Muscle of arm (tissue), 14 donors: ENCODE measurements at places on chromosomes 16 and 17.

DNA sequence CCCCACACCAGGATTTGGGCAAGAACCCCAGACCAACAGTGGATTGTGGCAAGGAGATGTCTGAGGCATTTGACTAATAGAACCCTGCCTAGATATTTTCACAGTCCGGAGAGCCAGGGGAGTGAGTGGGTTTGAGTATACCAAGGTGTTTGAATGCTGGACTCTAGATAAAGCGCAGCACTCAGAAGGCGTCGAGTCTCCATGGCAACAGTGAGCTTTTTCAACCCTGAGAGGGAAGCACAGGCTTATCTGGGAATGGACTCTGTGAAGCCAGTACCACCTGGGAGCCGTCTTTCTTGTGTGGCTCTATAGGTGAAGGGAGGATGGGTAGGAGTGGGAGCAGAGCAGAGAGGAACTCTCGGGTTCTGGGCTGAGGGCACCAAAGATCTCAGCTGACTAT lies 147.0 kb downstream of the SHISA6 start:
- no peak for DNase-seq

DNA sequence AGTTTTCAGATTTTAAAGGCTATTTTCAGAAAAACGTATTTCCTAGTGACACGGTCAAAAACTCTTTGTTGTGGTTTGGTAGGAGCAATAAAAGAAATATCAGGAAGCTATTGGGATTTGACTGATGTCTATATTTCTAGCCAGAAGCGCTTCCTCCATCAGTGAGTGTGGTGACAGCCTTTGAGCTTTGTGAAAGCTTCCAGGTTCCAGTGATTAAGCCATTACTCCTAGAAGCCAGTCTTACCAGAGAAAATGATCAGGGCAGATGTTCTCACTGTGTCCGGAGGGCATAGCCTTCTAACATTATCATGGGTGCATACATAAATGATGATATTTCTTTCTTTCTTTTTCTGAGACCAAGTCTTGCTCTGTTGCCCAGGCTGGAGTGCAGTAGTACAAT lies 39.6 kb downstream of the MAP2K6 start:
- no peak for DNase-seq

DNA sequence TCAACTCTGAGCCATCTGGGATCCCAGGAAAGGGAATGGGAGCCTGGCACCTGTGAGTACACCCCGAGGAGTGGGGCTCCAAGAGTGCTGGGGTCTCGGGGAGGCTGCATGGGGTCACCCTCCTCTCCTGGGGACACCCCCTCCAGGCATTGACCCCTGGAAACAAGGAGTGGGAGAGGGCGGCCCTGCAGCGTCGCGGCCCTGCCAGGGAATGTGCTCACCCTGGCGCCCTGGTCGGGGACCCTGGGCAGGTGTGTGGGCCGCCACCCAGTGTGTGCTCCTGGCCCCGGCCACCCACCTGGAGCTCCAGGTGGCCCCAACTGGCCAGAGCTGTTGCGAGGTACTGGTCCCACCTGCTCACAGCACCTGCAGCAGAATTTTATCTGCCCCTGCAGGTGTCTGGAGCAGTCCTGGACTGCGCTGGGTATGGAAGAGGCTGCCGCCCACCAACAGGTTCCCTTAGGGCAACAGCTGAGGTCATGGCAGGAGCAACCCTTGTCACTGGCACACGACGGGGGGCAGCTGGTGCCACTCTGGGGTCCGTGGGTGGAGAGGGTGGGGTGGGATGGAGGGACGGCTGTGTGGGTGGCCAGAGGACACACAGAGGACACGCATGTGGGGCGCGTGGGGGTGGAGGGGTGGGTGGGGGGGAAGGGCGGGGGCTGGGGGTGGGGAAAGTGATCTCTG lies 5.4 kb upstream of the PABPN1L start:
- DNase-seq = no peak

DNA sequence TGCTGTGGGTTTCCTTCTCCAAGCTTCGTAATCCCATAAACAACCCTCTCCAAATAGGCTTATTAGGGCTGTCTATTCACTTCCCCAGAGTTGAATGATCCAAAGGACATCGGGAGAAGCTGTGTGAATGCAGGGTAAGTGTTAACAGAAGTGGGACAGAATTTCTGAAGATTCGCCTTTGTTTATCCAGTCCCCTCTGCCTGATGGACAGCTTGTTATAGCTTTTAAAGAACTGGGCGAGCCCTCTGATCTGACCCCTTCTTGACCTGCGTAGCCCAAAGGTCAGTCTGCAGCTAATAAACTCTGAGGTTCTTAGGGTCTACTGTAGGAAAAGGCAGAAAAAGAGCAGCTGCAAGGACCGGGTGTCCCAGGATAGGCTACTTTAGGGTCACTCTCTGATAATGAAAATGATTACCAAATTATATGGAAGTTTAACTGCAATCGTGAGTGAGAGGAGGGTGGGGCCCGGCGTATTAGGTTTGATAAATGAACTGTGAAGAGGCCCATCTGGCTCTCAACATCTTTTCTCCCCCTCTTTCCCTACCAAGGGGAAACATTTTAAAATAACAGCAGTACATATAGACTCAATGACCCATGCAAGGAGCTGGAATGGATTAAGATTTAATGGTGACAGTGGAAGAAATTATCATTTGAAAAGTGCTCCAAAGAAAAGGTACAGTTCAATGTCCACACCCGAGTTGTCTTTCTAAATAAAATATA lies 233.4 kb downstream of the FTO start:
- DNase-seq = no peak

- no peak for DNase-seq
Measured at GRCh38 chr16:68985855-68986254, 119.6 kb upstream of the HAS3 start.

DNA sequence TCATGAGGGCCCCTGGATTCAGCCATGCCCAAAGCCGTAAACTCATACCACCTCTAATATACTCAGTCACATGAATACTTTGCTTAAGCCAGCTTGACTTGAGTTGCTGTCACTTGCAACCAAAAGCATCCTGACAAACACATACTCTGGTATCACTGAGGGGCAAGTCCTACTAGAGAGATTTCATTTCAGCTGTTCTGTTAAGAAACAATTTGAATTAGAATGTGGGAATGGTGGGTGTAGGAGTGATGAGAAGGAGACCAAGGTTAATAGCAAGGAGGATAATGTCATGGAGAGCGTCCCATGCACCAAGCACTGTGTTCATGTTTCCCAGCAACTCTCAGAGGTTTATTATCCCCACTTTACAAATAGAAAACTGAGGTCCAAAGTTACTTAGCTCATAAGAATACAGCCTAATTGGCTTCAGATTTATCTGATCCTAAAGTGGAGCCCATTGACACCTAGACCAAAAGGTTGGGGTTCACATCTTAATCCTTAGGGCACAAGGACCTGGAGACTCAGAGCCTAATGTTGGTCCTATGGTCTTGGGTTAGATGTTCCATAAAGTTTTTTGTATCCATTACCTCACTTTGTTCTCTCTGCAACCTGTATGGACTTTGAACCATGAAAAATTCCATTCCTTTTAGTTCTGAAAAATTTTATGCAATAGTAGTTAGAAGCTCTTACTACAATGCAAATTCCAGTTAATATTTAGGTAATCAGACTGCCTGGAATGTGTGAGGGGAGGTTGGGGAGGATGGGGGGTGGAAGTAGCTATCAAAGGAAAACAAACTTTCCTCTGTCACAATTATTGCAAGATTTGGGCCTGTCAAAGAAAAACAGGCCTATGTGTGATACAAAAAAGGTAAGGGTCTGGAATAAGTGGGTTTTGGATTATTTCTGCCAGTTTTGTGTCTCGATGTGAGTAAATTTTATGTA lies 105.9 kb downstream of the IRX3 start:
- no peak for DNase-seq

- DNase-seq = no peak
Measured at GRCh38 chr17:32520104-32520701, 33.4 kb downstream of the CDK5R1 start.

DNA sequence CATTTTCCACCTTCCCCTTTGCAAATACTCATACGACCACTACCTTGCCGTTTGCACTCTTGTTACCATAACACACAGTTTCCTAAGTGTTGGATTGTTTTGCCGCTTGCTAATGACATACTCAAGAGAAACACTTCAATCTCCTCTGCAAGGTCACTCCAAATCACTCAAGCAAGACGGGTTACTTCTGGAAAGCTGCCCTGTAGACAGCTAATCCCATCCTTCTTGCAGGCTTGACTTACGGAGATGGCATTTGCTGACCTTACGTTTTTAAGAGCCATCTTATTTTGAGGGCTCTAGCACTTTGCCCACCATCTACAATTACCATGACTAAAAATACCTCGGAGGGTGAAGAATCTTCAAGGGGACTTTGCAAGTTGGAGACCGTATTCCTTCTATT lies 46.2 kb downstream of the MYH3 start:
- no peak for DNase-seq

GRCh38 chr16:13426736-13427135 lies 493.2 kb upstream of the ERCC4 start:
- no peak for DNase-seq

DNA sequence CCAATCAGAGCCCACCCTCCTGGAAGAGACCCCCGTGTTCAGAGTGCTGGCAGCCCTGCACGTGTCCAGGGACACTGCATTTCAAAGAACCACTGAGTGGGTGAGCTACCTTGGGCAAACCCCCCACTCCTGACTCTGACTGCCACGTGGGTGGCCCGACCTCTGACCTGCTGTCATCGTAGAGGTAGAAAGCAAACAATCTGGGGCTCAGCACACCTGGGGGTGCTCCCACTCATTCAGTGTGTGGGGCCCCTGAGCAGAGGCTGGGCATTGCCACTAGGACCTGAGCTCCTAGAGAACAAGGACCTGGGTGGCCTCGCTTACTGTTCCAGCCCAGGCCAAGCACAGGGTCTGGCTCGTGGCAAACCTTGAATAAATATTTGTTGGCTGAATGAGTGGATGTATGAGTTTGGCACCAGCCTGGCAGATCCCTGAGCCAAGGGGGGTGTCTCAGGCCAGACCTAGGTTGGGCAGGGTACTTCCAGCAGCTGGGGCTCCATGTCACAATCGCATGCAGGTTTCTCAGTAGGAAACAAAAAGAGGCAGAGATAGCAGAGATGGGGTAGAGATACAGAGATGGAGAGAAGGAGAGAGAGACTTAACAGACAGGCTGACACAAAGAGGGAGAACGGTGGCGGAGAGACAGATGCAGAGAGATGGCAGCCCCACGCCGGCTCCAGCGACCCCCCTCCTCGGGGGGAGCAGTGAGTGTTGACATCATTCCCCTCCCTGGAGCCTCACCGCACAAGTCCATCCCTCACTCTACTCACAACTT lies 5.4 kb upstream of the DRC7 start:
- DNase-seq = no peak

DNA sequence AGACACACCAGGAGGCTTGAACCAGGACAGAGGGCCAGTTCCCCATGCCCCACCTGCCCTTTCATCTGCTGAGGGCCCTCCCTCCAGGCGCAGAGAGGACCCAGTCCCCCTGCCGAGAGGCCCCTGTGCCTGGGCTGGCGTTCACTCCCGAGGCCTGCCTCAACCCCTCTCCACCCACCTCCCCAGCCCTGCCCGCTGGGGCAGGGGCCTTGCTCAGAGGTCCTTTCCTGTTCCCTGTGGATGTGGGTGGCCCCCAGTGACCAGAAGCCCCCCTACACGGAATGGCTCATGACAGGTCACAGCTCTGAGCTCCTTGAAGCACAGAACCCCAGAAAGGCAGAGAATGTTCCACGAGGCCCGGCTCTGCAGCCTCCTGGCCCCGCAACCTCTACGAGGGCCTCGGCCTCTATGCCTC lies 6.7 kb downstream of the TMC6 start:
- DNase-seq = no peak

GRCh38 chr17:81992306-81993102 lies 15.1 kb downstream of the ASPSCR1 start:
- no peak for DNase-seq

GRCh38 chr17:2058586-2059546 lies 4.0 kb downstream of the HIC1 start:
- DNase-seq = peak; percentile 74

DNA sequence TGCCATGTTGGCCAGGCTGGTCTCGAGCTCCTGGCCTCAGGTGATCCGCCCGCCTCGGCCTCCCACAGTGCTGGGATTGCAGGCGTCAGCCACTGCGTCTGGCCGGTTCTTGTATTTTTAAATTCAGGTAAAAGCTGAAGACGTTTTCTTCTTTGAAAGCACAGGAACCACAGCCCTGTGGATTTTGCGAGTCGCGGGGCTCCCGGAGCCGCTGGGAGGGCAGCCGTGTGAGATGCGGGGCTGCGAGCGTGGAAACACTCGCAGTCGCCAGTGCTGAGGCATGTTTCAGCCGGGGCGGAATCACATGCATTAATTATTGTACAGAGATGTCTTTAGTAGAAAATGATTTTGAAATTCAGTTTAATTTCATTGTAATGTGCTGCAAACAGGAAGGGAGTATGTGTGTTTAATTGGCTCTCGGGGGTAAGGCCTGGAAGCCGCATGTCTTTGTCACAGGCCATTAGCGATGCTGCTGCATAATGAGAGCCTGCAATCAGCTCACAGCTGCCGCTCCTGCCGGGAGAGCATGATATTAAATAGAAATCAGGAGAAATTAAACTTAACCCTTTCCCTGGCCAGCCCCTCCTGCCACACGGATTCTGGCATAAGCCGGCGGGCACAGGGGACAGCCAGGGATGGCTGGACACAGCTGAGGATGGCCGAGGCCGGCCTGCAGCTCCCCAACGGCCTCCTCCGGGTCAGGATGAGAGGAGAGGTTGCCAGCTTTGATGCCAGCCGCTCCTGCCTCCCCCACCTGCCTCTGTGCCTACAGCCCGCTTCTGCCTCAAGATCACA lies 35.4 kb upstream of the CDH15 start:
- no peak for DNase-seq

- DNase-seq = no peak
Measured at GRCh38 chr16:1494129-1494640, 1.0 kb downstream of the TELO2 start.

GRCh38 chr16:86498155-86498670 lies 12.1 kb upstream of the FOXF1 start:
- no peak for DNase-seq

DNA sequence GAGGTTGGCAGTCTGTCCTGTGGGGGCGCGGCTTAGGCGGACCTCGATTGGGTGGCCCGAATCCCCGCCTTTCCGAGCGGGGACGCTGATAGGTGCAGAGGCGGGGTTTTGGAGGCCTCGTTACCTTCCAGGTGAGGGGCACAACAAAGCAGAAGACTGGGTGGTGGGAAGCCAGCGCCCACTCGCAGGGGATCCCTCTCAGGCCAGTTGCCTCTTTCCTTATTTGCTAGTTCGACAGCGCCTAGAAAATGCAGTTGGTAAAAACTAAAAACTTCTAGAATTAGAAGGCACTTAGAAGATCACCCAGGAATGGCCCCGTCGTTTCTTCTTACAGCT lies 730 bp downstream of the KAT7 start:
- DNase-seq = no peak

DNA sequence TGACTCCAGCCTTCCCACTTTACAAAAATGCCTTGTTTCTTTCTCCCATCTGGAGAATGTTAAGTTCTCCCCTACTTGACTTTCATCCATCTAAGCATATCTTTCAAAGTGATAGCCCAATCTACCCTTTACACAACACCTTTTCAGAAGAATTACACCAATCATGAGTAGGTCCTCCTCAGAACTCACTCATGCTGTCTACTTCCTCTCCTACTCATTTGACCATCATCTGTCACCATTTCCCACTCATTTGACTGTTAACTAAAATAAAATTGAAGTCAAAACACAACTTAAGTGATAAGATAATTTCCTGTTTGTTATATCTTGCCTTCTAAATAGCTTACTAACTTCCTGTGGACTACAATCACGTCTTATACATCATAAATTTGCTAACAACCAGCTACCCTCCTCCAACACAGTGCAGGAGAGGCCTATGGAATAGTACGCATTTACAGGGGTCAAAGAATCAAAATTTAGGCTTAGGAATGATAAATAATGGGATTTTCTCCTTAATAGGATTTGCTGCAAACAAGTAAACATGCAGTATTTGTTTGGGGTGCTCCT lies 16.1 kb downstream of the KCNJ16 start:
- DNase-seq = no peak
